Stimulated activated CD4-positive, alpha-beta T cell treated with anti-CD3 and anti-CD28 coated beads, Interleukin-1b, Interleukin-23, amount 100 ng/mL, for 48 hours (primary cell): ENCODE measurements at places on chromosomes 3 and 15.

- DNase-seq = no peak
These were observed 17.6 kb downstream of the DAZL start for GRCh38 chr3:16587681-16588060.

GRCh38 chr3:52240886-52241370 lies 2.0 kb upstream of the TWF2 start:
- no peak for DNase-seq

GRCh38 chr15:100221471-100222348 lies 120.1 kb downstream of the ADAMTS17 start:
- DNase-seq = no peak

DNA sequence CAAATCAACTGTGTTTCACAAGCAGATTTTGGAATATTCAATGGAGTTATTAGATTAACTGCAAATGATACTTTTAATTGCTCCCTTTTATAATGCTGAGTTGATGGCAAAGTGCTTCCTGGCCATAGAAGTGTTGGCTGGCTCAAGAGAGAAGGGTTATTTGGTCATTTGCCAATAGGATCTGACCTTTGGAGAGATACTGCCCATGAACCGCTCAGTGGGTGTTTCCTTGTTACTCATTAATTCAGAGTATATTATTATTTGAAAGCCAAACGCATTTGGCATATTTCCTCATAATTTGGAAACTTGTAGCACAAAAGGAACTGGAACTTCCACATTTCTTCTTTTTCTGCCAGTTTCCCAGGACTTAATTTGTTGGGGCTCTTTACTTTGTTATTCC lies 234.7 kb downstream of the CDIN1 start:
- no peak for DNase-seq
